Activated T-cell treated with anti-CD3 and anti-CD28 coated beads, Interleukin-2, amount 50 U/mL, for 4 hours (primary cell): ENCODE measurements at places on chromosomes 6 and 20.

GRCh38 chr20:16760431-16761304 lies 12.5 kb downstream of the OTOR start:
- no peak for DNase-seq

DNA sequence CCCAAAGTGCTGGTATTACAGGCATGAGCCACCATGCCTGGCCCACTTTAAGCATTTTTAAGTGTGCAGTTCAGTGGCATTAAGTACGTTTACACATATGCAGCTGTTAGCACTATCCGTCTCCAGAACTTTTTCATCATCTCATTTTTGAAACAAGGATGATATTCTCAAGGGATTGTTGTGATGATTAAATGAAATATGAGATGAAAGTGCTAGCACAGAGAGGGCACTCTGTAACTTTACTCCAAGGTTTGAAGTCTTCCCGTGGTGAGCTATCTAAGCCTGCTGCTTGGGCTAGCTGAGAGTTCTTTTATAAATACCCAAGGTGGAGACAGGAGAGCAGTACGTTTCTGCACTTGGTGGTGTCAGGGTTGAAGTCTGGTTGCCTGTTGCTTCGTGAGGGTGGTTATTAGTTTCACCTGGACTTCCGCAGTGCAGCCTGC lies 6.6 kb downstream of the TM9SF4 start:
- DNase-seq: no peak

- no peak for DNase-seq
Measured at GRCh38 chr6:157928428-157928827, 53.2 kb upstream of the SYNJ2 start.

DNA sequence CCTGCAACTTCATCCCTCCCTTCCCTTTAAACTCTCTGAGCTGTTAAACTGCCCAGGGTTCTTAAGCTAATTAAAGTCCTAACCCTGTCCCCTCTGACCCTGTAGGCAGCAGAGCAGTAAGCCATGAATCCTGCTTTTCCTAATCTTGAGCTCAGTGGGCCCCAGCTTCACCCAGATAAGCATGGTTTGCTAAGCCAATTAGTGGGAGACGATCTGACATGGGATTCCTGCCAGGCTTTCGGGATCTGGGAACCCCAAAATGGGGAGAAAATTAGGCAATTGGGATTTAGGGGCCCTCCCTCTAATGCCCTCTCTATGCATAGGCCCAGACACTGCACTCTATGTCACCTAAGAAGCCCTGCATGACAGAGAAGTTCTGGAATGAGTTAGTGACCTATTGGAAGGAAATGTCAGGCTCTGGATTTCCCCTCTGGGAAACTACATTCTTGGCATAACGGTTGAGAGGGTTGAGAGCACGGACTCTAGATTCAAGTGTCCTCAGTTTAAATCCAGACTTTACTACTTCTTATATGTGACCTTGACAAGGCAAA lies 4.6 kb downstream of the XKR7 start:
- DNase-seq: no peak

DNA sequence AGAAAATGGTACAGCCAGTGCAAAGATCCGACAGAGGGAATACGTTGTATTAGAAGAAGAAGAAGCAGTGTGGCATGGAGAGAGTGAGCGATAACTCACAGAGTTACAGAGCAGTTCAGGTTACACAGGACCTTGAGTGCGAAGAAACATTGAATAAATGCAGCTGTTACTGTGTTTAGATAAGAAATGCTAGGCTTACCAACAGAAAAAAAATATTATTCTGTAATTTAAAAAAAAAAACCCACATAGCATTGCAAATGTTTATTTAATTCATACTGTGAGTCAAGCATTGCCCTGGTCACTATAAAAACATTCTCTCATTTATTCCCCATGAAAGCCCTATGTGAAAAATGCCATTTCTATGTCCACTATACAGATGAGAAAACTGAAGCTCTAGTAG lies 373.4 kb upstream of the EPHA7 start:
- DNase-seq: no peak
